HEK293T (cell line): ENCODE measurements at places on chromosomes 7 and 10.

GRCh38 chr7:27112361-27112760 lies 9.9 kb upstream of the HOXA2 start:
- DNase-seq, result no peak

GRCh38 chr10:77165445-77166208 lies 472.0 kb downstream of the KCNMA1 start:
- DNase-seq, result peak; percentile 68

DNA sequence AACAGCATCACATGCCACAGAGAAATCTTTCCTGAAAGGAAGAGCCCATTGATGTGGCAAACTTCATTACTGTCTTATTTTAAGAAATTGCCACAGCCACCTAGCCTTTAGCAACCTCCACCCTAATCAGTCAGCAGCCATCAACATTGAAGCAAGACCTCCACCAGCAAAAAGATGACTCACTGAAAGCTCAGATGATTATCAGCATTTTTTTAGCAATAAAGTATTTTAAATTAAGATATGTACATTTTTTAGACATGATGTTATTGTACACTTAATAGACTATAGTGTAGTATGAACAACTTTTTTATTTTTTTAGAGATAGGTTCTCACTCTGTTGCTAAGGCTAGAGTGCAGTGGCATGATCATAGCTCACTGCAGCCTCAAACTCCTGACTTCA lies 14.8 kb downstream of the STEAP1B start:
- DNase-seq, result no peak

GRCh38 chr10:61871487-61871886 lies 30.0 kb upstream of the ARID5B start:
- no peak for DNase-seq

- no peak for DNase-seq
These were observed 171.1 kb downstream of the EGFR start for GRCh38 chr7:55189878-55190436.

- DNase-seq, result peak; percentile 57
These were observed 9.4 kb upstream of the PPP2R2D start for GRCh38 chr10:131891196-131891928.

DNA sequence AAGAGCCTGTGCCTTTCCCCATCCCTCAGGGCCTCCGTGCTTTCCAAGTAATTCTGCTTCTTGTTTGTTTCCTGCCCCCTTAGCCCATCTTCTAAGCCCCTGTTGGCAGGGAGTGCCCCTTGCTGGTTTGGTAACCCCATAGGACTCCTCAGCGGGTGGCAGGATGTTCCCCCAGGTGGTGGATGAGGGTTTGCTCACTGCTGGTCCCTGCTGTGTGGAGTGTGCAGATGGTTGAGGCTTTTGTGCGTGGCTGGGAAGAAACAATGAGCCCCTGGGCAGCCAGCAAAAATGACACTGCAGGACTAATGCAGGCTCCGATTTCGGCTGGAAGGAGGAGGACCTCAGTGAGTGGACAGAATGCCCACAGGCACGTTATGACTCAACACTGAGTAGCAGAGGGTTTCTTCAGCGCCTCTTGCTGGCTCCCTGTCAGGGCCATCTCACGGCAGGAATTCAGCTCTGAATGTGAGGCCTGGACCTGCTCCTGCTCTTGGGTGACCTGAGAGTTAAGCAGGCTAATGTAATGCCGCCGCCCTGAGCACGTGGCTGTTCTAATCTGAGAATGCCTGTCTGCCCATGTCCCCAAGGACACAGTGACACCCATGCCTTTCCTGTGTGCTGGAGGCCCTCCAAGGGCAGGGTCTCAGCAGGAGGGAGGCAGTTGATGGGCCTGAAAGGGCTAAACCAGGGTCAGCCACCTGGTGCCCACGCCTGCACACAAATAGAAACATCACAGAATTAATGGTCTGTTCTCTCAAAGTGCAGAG lies 16.6 kb downstream of the BAG3 start:
- DNase-seq, result peak; percentile 53

- no peak for DNase-seq
These were observed 538.8 kb downstream of the SORCS1 start for GRCh38 chr10:106625751-106626150.

DNA sequence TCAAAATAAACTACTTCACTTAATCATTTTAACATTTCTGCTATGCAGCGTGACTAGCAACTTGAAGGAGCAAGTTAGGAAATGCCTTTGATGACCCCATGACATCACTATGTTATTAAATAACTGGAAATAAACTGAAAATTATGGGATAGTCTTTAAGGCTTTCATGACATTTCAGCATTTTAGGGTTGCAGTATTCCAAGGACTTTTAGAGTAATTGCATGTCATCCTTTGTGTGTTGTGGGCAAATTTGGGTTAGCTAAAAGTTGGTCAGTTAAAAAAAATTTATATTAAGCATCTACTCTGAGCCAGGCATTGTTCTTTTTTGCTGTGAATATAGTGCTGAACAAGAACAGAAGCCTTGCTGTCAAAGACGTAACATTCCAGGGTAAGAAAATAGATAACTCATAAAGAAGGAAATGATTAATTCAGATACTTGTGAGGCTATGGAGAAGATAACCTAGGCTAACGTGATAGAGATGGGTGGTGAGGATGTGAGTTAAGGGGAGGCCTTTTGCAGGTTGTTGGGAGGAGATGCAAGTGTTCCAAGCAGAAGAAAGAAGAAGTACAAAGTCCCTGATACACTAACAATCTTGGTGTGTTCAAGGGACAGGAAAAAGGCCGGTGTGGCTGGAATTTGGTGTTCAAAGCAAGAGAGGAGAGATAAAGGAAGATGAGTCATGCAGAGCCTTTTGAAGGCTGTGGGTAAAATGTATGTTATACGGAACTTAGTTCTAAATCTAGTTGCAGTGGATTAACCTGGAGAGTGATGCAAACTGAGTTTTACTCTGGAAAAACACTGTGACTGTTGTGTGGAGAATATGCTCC lies 610.2 kb downstream of the AUTS2 start:
- DNase-seq, result no peak

DNA sequence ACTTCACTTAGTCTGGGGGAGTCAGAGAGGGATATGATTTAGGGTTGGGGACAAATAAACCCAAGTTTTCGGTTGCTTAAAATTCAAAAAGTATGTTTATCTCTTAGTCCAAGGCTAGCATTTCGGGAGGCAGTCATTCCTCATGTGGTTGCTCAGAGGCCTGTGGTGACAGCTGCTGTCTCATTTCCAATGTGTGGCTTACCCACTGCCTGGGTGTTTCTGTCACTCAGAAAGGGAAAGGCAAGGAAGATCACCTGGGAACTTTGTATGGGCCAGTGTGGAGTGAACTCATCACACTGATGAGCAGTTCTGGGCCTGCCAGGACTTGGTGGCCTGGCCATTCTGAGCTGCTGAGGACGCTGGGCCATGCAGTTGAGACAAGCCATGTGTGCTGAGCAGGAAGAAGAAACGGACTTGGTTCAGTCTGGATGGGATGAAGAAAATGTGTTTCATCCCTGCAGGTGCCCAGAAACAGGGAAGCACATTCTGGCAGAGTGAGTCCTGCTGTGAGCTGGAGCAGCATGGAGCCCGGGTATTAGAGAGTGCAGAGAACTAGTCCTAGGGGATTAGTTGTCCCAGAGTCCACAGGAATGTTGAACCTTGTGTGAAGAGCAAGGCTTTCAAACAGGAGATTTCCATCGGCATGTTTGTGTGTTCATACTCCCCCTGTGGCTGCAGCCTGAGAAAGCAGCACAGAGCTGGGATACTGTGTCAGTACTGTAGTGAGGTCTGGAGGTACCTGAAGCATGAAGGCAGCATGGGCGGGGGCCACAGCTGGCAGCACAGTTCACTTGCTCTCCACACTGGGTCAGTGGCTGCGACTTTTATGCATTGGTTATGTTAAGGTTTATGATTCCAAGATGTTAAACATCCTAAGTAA lies 211.1 kb upstream of the IGFBP3 start:
- DNase-seq, result no peak

DNA sequence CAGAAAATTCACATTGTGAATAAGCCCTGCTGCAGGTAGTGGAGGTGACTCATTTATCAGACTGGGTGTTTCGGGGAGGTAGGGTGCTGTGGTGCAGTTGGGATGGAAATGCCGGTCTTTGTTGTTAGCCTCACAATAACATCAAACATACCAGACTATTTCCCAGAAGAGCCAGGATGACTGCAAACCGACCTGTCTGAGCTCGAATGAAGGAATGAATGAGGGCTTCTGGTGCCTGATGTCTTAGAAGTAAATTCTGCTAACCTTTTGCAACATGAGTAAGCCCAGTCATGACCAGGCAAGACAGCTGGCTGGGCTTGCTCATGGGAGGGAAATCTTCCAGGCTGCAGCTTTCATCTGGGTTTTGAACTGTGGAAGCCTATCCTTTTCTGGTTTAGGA lies 2.4 kb upstream of the VDAC2 start:
- no peak for DNase-seq

DNA sequence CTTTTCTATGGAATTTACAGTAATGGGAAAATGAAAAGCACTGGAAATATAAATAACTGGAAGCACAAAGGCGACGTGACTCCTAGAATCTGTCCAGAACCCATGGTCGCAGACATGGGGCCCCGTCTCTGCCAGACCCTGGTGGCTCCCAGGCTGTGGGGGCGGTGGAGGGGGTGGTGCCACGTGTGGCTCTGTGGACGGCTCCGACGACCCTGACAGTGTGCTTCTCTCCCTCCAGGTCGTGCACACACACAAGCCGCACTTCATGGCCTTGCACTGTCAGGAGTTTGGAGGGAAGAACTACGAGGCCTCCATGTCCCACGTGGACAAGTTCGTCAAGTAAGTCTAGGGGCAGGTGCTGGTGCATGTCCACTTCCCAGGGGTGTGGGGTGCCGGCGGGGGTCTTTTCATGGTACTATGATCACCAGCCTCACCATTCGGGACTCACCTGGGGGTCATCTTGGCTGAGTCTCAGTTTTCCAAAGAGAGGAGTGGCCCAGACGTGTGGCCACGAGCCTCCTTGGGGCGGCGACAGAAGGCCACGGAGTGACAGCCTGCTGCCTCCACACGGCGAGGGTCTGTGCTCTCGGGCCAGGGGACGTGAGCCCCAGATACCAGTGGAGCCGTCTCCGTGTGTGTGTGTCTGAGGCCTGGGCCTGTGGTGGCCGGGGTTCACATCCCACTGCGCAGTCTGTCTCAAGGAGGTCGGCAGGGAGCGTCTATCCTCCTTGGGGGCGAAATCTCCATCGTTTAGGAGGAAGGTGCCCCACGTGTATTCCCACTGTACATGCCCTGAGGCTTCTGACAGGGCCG lies 108.2 kb downstream of the INPP5A start:
- no peak for DNase-seq

DNA sequence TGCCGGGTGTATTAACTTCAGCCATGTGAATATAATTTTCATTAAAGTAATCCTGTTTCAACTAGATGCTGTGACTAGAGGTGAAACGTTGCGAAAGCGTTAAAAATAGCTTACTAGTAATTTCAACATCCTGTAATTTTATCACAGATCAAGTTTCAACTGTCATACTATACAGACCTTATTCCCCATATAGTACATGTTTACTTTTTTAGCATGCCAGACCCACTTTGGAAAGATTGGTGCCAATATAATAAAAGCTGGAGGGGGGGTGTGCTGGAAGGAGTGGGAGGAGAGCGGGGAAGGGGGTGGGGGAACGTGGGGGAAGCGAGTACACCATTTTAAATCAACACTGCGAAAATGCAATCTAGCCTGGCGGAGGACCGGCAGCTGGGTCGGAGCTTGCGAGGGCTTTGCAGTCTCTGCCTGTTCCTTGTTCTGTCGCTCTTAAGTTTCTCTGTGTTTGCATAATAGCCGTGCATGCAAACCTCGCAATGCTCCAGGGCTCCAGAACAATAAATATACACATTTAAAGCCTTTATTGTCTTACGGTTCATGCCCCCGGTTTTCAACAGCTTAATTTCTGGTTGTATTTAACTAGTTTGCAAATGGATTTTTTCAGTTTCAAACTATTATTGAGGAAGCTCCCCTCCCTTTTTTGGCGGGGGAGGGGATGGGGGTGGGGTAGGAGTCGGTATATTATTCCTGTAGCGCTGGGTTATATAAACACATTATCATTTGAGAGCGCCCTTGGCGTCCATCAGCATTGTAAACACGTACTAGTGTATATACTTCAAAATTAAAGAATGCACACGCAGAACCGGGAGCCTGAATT lies 1.3 kb upstream of the ARID5B start:
- DNase-seq, result peak; percentile 58

DNA sequence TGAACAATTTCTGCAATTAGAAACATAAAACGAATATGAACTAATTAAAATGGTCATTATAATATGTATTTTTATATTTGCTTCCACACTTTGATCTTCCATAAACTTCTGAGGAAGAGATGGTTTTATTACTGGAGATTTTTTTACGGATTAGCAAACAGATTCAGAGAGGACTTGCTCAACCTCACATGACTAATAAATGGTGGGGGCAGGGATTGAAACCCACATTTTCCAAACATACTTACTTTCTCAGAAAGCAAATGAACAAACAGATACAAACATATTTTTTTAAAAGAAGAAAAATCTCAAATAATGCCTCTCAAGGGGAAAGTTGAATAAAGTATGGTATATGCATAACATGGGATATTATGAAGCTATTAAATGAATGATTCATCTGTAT lies 18.3 kb downstream of the ANKMY2 start:
- DNase-seq, result no peak

- no peak for DNase-seq
These were observed 41.2 kb downstream of the CAMK2B start for GRCh38 chr7:44284216-44284615.

DNA sequence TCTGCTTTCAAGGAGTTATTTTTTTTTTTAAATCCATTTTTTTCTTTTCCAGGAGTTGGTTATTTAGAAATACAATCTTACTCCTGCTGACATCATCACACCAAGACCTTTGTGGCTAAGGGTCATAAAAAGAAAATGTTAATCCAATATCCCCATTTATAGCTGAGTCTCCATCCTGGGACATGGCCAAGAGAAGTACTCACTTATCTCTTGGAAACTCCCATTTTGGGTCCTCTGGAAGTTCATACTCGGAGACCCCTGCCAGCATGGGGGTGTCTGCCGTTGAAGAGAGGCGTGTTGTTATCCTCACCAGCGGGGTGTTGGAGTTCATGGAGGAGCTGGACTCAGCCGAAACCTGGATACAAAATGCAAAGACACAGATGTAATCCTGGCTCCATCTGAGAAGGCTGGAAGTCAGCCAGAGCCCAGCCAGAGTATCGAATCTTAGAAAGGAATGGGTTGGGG lies 94.6 kb downstream of the FGFR2 start:
- DNase-seq, result no peak

DNA sequence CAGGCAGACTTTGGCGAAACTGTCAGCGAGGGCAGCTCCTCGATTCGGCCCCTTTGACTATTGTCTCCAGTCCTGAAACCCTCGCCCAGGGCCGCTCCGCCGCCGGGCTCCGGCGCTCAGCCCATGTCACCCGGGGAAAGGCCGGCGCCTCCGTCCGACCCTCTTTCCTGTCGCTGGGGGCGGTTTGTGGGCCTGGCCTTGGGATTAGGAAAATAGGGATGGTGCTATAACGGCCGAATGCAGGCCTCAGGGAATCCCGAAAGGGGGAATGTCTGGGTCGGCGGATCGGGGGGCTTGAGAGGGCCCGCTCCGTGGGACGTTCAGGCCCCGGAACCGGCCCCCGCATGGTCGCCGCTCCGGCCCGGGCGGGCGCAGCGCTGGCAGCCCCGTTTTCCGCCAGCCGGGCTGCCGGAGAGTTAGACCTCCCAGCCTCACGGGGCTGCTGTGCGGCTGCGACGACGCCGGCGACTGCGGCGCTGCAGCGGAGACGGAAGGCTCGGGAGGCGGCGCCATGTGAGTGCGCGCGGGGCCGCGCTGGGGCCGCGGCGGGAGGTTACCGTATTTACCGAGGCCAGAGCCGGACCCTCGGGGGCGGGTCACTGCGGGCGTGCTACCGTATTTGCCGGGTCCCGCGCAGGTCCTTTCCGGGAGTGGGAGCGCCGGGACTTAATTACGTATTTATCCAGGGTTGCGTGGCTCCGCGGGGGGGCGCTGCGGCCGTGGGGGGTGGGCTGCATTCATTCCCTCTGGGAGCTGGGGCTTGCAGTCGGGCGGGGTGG lies 25.9 kb downstream of the ZNF775 start:
- peak; percentile 97 for DNase-seq
